ENCODE measurements at places on chromosomes 12 and 14.

- no peak for DNase-seq
Observed at GRCh38 chr12:93819050-93819491, 141.9 kb downstream of the CRADD start.

GRCh38 chr14:40697231-40697630, 909.4 kb upstream of the LRFN5 start:
- DNase-seq: no peak

DNA sequence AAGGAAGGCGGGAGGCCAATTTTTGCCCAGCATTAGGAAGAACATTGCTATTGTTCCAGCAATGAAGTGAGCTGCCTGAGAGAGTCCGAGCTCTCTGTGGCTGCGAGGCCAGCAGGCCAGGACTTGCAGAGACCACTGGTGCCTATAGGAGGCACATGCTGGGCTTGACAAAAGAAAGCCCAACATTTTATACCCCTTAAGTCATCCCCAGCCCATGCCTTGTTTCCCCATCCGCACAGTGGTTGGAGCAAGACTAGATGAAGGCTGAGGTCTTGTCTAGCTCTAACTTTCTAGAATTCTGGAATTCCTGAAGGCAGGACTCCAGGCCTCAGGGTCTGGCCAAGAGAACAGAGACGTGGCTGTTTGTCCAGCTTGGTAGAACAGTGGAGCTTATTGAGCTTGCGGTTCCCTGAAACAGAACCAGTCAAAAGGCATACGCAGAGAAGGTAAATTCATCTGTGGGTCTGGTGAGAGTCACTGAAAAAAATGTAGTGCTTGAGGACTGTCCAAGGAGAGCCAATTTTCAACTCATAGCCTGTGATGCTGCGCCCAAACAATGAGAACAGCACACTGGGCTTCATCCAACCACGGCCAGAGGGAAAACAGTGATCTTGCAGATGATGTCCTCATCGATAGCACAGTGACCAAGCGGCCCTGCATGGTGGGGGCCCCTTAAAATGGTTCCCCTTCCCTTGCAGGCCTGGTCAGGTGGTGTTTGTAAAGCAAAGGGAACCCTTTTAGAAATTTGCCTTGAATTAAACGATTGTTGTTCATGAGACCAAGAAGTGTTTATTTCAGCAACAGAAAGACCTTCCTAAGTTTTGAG, 27.1 kb upstream of the COL2A1 start:
- DNase-seq: no peak

DNA sequence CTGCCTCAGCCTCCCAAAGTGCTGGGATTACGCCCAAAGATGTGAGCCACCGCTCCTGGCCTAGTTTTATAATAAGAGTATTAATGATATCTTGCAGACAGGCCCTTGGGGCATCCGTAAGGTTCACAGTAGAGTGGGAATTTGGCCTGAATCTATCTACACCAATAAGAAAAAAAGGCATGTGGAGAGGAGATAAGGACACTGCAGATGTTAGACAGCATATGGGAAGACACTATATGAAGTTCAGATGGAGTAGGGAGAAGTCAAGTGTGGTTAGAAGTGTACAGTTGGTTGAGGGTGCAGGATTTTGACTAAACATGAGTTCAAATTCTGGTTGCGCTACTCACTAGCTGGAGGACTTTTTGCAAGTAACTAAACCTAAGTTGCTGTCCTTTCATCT, 8.5 kb upstream of the TTC8 start:
- DNase-seq: no peak

GRCh38 chr14:80208461-80208860, 2.8 kb downstream of the DIO2 start:
- no peak for DNase-seq

DNA sequence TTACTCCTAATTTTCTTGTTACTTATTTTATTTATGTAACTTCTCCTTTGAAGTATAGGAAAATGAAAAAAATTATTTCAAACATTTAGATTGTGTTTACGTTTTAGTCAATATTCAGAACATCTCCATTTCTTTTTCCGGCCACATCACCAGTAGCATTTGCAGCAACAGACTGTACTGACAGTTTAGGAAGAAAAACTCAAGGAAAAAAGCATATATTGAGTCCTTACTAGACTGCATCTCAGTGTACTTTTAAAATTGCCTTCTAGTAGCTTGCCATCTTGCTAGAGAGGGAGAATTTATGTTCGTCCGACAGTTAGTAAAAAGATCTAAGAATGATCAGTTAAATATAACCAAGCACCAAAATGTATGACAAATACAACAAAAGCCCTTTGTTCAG, 625.0 kb upstream of the MIS18BP1 start:
- DNase-seq: no peak

DNA sequence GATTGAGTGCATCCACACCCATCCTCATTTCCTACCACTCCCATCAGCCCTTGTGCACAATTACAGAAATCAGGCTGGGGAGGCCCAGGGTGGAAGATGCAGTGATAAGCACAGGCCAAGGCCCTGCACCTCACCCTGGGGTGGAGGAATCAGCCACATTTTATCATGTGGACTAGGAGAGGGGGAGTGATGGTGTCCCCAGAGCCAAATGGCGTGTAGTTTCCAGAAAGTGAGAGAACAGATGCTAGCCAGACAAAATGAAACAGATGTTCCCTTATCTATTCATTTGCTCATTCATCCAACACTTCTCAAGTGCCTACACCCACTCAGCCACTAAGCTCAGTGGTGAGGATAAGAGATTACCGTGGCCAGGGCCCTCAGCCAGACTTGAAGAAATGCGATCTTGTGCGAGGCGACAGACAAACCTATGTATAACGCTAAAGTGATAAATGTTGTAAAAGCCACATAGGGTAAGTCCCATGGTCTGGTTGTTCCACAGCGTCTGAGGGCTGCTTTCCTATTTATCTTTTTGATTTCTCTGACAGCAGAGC, 93.6 kb downstream of the STAB2 start:
- no peak for DNase-seq

- DNase-seq: no peak
Observed at GRCh38 chr14:89625244-89625713, 208.2 kb upstream of the FOXN3 start.

- no peak for DNase-seq
Observed at GRCh38 chr12:25755971-25756260, 202.6 kb upstream of the RASSF8 start.

- DNase-seq: no peak
Observed at GRCh38 chr14:72758993-72759392, 134.9 kb downstream of the DPF3 start.

- DNase-seq: no peak
Observed at GRCh38 chr14:103704708-103705107, 10.5 kb downstream of the XRCC3 start.

DNA sequence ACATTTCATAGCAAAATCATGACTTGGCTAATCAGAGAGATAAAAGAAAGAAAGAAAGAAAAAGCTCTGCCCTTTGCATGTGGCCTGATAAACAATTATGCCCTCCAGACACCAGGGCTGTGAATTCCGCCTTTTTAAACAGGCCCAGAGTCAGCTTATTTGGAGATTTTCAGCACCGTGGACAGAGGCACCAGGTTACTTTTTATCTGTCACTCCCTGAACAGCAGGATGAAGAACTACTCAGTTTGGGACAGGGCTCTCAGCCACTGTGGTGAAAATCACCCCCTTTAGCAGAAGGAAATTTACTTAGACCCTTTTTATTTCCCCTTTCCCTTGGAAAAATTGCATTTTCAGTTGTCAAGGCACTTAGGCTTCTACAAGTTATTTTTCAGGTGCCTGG, 359.9 kb downstream of the NRXN3 start:
- peak; percentile 12 for DNase-seq

DNA sequence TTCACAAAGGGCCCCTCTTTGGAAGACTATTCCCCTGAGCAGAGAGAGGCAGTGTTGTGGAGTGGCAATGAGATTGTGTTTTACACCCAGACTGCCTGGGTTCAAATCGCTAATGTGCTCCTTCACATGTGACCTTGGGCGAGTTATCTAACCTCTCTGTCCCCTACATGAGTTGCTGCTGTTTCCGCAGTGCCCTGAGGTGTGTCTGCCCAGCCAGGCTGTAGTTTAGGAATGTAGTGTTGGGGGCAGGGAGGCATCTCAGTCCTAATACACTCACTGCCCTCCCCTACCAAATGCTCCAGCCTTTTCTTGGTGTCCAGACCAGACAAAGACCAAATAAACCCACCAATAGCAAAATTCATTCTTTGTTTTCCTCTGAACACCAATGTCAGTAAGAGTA, 78.6 kb downstream of the SLC24A4 start:
- no peak for DNase-seq

GRCh38 chr12:46825591-46826414, at the start of gene SLC38A4:
SLC38A4 (minus strand) TSS chr12:46825997; CDS start chr12:46793071, 32,926 bp downstream.
- peak; percentile 10 for DNase-seq

GRCh38 chr12:131280426-131280825, 326.7 kb downstream of the ADGRD1 start:
- no peak for DNase-seq

Measured in suppressor macrophage (primary cell).